Ovary (tissue), 10 donors: ENCODE measurements at places on chromosomes 1 and 21. TPM values are rescaled to one million over a fixed set of nuclear protein-coding genes. Genes with fewer than 3 reads are reported as not detected.

DNA sequence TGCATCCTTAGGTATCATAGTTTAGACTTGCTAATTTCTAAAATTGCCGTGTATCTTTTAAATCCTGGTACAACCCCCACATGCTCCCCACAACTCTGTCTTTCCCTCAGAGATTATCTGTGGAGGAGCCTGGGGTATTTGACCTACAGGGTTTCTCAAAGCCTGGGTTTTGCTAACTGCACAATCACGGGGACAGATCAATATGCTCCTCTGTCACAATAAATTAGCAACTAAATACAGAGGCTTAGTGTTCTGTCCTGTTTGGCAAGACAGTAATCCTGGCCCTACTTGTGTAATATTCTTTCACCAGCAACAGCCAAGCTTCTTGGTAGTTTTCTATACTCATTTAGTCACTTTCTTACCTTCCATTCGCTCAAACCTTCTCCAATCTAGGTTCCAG lies 8.5 kb downstream of the ECHDC2 start:
- DNase-seq = no peak

DNA sequence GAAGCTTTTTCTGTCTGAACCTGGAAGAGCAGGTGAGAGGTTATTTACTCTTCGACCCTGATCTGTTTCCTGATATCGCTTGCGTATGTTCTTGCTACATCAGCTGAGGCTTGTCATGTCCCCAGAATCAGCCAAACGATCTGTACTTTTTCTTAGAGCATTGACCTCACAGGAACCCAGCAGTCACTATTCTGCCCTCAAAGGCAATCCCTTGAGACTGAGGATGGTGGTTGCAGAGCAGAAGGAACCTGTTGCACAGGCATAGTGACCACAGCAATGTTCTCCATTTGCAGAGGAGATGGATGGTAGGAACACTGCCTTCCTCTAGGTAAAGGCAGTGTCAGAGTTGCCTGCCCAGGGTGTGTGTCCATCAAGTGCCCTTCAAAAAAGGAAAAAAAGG lies 11.3 kb upstream of the LACTBL1 start:
- DNase-seq = no peak

- no peak for DNase-seq
Measured at GRCh38 chr1:234633246-234634003, 23.4 kb upstream of the IRF2BP2 start.

DNA sequence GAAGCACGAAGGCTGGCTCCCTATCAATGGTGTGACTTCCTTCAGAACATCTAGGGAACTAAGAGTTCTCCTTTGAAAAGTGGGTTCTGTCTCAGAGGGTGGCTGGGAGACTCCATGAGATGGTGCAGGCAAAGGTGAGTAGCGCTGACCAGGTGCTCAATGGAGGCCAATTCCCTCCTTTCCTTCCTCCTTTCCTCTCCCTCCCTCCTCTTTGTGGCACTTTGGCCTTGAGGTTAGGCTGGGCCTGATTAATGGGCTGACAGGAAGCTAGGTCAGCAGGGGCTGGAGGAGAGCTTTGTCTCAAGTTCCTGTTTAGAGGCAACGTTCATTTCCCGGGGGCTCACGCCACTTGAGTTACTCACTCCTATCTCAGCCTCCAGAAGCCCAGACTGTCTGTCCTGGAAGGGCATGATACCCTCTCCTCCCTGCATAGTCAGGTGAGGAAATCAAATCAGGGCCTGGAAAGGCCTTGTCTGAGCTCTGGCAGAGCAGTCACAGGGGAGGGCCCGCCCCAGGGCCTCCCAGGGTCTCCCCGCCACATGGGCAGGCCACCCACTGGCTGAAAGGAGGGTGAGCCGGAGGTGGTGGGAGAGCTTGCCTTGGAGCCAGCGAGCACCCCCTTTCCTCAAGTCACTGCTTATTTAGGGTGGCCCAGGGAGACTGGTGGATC lies 58.4 kb upstream of the SSBP3 start:
- DNase-seq = peak; percentile 31

The DENND2C gene
- total RNA-seq = 2.4 TPM

DNA sequence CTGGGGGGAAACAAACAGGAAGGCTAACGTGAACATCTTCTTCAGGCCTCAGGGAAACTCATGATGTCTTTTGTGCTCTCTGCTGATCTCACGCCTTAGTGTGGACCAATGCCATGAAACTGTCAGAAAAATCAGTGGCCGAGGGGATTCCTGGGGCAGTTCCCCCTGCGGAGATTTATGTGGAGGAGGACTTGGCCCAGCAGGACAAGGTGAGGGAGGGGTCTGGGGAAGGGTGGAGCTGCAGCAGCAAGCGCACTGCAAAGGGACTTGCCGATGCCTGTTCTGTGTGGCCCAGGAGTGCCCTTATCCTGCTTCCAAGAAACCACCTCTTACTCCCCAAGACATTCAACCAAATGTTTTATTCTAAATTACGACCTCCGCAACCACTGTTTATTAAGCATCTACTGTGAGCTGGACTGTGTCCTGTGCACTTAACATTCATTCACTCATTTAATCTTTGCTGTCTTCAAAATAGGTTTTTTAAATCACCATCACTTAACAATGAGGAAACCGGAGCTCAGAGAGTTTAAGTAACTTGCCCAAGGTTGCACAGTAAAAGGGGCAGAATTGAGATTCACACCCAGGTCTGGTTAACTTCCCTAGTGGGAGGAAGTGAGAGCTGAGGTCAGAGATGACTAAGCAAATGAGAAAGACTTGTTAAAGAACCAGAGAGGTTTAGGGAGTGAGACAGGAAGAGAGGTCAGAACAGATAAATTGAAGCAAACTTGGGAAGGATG lies 49.7 kb downstream of the FHAD1 start:
- DNase-seq = no peak

GRCh38 chr1:158801396-158801795 lies 20.4 kb upstream of the OR6N2 start:
- no peak for DNase-seq

- DNase-seq = no peak
Measured at GRCh38 chr1:19402031-19402813, 83.1 kb downstream of the CAPZB start.

The S100A7 gene
- not detected for total RNA-seq

The SLAMF1 gene
- total RNA-seq = 0.57 TPM

GRCh38 chr1:69573911-69574310 lies 6.2 kb downstream of the LRRC7 start:
- no peak for DNase-seq

GRCh38 chr1:222552882-222553281 lies 5.0 kb upstream of the HHIPL2 start:
- DNase-seq = no peak
